ENCODE measurements at places on chromosomes 5 and 9.
A peak's percentile ranks its signal among the peaks of the same experiment; 100 is the strongest.

DNA sequence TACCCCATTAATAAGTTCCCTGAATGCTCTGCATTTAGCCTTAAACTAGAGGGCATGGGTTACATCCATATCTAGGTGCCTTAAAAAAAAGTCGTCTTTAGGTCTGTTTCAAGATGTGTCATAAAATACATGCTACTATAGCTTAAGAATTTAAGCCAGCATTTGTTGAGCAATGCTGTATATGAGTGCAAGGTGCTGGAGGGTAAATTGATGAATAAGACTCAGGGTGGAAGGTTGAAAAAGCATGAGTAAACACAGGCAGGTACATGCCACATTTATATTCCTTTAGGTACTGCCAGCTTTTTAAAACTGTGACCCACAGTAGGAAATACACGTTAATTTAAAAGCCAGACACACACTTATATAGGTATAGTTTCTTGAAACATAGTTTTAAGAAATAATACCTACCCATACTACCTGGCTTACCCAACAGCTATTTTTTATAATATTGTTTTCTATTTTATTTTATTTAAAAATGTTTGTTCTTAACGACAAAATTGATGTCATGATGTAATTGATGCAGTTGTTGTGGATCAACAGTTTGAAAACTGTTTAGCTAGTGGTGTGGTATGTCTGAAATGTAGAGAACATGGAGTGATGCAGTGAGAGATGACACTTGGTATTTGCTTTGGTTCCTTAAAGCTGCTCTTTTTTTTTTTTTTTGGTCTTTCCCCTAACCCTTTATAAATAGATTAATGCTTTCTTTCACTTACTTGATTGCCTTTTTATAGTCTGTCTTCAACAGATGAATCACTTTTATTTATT is 3.9 kb downstream of the HMGCR start:
- DNase-seq = no peak

- peak; percentile 43 for DNase-seq
Observed at GRCh38 chr5:36875051-36875789, 1.3 kb upstream of the NIPBL start.

DNA sequence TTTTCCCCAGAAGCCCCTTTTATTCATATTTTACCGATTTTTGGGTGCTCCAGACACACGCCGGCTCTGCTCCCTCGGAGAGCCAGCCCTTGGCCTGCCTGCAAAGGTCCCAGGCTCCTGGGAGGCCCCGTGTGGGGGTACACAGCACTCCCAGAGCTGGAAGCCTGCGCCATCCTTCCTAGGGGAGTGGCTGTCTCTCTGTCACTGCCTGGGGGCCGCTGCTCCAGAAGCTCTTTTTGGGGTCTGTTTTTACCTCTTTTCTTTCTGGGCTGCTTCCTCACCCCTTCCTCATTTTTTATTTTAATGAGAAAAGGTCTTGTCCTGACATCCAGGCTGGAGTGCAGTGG is 119.1 kb upstream of the COL5A1 start:
- no peak for DNase-seq

- DNase-seq = no peak
Observed at GRCh38 chr5:168432903-168433302, 53.4 kb upstream of the RARS1 start.

DNA sequence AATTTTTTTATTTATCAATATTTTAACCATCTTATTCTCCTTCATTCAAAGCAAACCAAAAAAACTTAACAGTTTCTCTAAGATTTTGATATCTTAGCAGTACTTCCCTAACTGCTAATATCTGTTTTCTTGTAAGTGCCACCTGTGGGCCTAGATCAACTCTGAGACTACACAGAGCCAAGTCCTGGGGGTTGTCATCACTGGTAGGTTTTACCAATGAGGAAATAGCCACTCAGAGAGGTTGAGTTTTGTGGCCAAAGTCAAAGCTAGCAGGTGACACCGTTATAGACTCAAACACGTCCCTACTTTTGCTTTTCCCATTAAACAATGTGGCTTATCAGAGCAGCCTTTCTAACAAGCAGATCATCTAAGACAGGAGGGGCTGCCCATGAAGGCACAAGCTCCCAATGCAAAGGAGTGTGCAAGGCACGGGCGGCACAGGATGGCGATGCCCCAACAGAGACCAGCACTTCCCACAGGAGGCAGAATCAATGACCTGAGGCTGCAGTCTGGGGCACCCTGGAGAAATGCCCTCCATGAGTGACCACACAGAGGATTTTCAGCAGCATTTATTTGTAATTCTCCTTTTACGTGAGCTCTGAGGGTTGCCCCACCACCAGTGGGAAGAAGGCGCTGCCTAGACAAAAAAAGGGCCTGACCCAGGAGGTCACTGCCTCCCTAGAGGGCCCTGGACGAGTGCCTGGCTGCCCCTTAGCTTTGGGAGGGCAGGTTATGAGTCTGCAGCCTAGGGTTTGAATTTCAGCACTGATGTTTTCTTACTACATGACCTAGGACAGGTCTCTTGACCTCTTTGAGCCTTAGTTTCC is 7.4 kb downstream of the TBC1D2 start:
- DNase-seq = no peak

GRCh38 chr9:70229026-70229425 is 29.8 kb upstream of the SMC5 start:
- no peak for DNase-seq

- no peak for DNase-seq
Observed at GRCh38 chr9:28031521-28032267, 458.4 kb upstream of the C9orf72 start.

- DNase-seq = no peak
Observed at GRCh38 chr5:80466669-80467485, 21.0 kb upstream of the FAM151B start.

- DNase-seq = no peak
Observed at GRCh38 chr5:168023191-168023590, 268.3 kb upstream of the WWC1 start.

DNA sequence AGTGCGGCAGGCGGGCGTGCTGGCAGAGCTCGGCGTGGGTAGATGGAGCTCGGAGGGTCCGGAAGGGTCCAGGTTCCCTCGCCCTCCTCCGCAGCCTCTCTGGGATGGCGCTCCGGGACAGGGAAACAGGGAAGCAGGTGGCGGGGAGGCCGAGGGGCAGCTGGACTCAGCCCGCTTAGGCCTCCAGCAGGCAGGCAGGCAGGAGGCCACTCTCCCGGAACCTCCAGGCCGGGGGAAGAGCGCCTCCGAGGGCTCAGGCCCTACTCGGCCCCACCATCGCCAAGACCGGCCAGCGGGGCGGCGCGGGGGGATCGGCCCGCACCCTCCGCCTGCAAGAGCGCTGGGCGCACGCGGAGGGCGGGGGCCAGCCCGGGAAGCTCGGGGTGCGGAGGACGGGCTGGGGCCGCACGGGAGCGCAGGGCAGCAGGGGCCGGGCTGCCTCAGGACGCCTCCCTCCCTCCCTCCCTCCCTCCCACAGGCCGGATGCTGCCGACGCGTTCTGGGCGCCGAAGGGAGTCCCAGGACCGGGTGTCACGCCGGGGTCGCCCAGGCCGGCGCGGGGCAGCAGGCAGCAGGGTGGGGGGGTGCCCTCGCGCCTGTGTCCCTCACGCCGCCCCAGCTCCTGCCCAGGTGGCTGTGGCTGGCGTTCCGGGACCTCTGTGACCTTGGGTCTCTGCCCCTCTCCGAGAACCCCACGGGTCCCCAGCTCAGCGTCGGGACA is 977 bp downstream of the MGAT4B start:
- no peak for DNase-seq

- no peak for DNase-seq
Observed at GRCh38 chr5:135885031-135885430, 10.6 kb downstream of the IL9 start.

- DNase-seq = no peak
Observed at GRCh38 chr5:55073211-55073610, 29.2 kb upstream of the GZMA start.

DNA sequence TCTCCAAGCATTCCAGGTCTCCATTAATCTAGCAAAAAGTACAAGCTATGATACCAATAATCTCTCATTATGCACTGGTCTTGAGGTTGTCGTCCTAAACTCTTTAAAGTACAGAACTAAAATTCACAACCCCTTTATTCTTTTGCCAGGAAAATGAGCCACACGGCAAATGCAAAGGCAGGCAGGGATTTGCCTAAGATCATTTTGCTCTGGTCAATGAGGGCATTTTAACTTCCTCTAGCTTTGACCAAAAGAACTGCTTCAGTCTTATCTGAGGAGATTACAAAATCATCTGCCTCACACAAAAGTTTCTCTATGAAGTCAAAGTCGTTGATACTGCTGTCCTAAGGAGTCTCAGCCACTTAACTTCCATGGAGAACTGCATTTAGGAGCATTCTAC is 51.8 kb downstream of the EPB41L4B start:
- no peak for DNase-seq

DNA sequence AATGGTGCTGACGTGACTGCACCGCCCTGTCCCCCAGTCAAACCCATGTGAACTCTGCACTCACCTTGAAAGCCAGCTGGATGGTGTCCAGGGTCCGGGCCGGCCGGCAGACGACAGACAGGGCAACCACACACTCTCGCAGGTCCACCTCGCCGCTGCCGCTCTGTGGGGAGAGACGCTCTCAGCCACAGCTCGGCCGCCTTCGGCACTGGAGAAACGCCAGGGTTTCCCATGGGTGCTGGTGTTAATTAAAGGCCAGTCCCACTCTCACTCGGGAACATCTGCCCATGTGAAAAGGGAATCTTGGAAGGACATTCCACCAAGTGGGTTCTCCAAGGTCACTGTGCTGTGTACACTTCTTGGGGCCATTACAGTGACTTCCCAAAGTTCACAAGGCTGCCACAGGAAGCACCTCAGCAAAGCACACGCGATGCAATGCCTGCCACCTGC is 25.5 kb upstream of the SLC6A3 start:
- no peak for DNase-seq

GRCh38 chr9:10331157-10331556 is 281.6 kb downstream of the PTPRD start:
- no peak for DNase-seq

DNA sequence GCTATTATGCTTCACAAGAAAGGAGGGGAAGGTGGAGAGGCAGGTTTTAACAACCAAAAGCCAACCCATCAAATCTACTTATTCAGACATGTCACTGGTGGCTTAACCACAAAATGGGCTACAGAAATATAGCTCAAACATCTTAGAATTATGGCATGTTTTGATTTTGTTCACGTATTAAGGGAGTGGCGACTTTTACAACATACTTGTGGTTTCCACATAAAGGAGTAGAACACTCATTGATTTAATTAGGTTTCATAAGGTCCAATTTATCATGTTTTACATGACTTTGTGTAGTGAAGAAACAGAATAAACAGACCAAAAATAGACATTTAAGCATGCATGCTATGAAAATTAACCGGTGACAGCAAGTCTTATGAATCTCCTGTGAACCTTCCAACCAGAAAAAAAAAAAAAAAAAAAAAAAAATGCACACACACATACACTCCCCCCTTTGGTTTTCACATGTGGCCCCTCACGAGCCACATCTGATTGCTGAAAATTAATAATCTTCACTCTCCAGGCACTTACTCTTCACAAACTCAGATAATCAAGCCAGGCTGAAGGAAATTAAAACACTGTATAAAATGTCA is 5.4 kb downstream of the ZNF608 start:
- no peak for DNase-seq
